Occipital lobe (tissue), 3 donors: ENCODE measurements at places on chromosomes 3 and 15.

- no peak for DNase-seq
These were observed 35.6 kb upstream of the SPTSSB start for GRCh38 chr3:161406594-161407555.

GRCh38 chr3:30685267-30685667, 78.9 kb downstream of the TGFBR2 start:
- DNase-seq: no peak

GRCh38 chr15:91482799-91483198, 370.7 kb upstream of the SLCO3A1 start:
- DNase-seq: no peak

- no peak for DNase-seq
These were observed 85.6 kb downstream of the FRMD4B start for GRCh38 chr3:69300296-69300695.

DNA sequence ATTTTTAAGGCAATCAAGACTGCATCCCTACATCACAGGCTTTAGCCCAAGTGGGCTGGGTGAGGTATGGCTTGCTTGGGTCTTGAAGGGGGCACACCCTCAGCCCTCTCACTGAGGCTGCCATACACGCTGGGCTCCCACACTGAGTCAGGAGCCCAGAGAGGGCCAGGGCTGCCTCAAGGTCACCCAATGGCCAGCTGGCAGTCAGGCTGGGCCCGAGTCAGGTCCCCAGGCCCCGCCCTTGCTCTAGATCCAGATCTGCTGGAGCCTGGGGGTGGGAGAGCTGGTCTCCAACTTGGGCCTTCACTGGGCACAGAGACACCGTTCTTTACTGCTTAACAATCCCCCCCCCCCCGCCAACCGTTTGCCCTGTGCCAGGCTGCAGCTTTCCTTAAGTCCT, 88.1 kb downstream of the IQSEC1 start:
- DNase-seq: no peak
